ENCODE measurements at places on chromosomes 5 and 9. TPM values are rescaled to one million over a fixed set of nuclear protein-coding genes. Genes with fewer than 3 reads are reported as not detected.

GRCh38 chr9:83299094-83299493 is 236.2 kb upstream of the RASEF start:
- no peak for DNase-seq

DNA sequence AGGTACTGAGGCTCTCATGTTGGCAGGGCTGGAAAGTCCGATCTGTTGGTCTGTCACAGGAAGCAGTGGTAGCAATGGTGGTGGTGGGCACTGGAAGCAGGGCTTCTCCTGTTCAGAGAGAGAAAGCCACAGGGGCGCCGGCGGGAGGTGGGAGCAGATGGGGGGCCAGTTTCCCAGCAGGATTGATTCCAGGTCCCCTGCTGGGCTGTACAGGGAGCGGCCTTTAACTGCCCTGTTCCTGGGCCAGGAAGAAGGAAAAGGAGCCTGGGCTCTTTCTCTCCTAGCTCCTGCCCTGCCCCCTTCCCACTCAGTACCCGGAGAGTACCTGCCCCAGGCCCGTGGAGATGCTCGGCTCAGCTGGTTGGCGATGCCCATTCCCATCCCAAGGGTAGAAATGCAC is 2.6 kb upstream of the DAB2IP start:
- no peak for DNase-seq

- DNase-seq, result no peak
These were observed 231.4 kb upstream of the TUT7 start for GRCh38 chr9:86585422-86586143.

DNA sequence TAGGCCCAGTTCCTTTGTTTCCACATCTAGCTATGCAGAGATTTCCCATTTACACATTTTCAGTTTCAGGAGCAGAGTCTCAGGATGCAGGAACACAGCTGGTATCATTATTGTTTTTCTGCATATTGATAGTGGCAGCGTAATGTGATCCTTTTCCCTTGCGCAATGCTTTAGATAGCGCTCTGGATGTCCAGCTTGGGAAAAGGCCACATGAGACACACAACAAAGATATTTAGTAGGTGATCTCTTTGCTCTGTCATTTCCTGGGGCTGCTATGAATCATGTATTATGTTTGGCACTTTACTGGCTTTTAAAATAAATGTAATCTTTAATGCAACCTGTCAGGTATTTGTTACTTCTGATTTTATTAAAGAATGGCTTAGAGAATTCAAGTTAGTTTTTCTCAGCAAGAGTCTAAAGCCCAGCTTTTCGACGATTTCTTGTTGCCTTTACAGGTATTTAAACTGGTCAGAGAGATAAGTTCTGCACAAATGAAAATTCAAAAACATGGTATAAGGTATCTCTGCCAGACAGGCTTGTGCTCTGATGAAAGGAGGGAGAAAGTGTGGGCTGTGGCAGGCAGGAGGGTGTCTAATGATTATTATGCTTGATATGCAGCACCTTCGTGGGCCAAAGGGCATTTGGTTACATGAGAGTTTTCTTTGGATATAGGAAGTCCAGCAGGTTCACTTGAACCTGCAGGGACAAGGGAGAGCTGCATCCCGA is 42.2 kb downstream of the PTTG1 start:
- no peak for DNase-seq

DNA sequence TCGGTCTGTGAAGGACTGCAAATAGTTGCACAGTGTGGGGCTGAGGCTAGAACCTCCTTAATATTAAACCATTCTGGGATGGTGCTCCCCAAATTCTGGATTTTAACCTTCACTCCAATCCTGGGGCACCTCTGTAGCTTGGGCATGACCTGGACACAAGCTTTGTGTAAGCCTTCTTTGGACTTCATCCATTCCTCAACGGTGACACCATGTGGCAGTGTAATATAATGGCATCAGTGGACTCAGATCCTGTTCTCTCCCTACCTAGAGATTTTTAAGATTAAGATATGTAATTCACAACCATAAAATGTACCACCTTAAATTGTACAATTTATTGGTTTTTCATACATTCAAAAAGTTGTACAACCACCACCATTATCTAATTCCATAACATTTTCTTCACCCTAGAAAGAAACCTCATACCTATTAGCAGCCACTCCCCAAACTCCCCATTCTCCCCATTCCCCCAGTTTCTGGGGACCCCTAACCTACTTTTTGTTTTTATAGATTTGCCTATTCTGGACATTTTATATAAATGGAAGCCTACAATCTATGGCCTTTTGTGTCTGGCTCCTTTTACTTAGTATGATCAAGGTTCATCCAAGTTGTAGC is 4.8 kb upstream of the PLGRKT start:
- DNase-seq, result no peak

- no peak for DNase-seq
These were observed 80.6 kb downstream of the WNK2 start for GRCh38 chr9:93264338-93265125.

GRCh38 chr5:150065886-150066285 is 20.5 kb downstream of the CSF1R start:
- no peak for DNase-seq

GRCh38 chr9:73325983-73326382 is 174.3 kb downstream of the ANXA1 start:
- DNase-seq, result no peak

DNA sequence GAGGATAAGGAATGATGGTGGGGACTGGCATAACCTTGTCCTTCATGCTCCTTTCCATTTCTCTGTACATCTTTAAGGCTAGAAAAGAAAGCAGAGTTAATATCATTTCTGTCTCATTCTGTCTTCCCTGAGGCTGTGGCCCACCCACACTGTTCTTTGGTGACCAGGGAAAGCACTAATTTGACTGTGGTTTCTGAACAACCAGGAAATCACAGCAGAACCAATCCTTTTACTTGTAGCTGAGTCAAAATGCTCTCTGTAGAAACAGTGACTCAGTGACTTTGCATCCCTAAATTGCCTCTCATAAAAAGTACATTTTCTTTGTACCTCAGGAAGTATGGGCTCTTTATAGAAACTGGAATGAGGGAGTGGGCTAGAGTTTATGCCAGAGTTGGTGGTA is 28.1 kb downstream of the IL33 start:
- DNase-seq, result no peak

DNA sequence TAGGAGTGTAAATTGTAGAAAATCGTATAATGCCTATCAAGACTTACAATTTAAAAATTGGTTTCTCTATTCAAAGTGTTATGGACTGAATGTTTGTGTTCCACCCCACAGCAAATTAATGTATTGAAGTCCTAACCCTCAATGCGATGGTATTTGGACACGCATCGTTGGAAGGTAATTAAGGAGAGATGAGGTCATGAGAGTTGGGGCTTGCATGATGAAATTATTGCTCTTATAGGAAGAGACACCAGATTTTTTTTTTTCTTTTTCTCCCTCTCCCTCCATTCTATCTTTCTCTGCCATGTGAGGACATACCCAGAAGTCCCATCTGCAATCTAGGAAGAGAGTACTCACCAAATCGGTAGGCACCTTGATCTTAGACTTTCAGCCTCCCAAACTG is 189.2 kb downstream of the MAN2A1 start:
- no peak for DNase-seq

- DNase-seq, result no peak
These were observed 65.4 kb upstream of the GDNF start for GRCh38 chr5:37905230-37905629.

GRCh38 chr9:35816708-35817107 is 1.9 kb upstream of the HINT2 start:
- DNase-seq, result no peak

- DNase-seq, result no peak
These were observed 346.9 kb downstream of the ZSWIM6 start for GRCh38 chr5:61678966-61679365.

- no peak for DNase-seq
These were observed 104.9 kb upstream of the RUSC2 start for GRCh38 chr9:35385042-35385441.

DNA sequence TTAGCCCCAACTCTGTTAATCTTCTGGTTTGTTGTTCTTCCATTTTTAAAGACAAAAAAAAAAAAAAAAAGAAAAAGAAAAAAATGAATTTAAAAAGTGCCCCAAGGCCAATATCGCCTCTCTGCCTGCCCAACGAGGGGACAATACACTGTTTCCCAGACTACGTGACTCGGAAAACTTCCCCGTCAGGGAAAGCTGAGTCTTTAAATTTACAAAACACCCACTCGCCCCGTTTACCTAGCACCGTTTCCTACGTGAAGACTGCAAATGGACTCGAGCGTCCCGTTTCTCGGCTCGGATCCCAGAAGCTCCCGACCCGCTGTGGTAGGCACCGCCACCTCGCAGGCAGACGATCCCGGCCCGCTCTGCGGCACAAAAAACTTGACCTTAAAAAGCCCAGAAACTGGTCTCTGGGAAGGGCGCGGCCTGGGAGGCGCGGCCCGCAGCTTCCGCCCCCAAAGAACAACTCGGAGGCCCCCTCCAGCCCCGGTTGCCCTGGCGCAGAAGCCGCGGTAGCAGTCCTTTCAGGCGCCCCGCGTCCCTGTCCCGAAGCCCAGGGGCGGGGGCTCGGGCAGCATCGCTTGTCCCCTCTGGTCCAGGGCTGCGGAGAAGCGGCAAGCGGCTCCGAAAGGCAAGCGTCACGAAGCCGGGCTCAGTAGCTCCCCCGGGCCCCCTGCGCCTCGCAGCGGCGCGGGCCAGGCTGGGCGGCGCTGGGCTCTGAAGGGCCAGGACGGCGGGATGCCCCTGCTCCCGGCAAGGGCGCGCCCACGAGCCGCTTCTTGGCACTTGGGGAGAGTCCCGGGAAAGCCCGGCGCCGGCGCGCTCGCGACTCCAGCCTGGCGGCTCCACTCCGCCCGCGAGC is at the start of gene GCNT4:
Gene GCNT4, minus strand, starts transcription at position 367 of the 862 bp plus-strand sequence. CDS start 22,521 bp downstream, outside the sequence.
- peak; percentile 49 for DNase-seq

- DNase-seq, result no peak
These were observed 137.2 kb downstream of the CAVIN4 start for GRCh38 chr9:100715100-100715380.

DNA sequence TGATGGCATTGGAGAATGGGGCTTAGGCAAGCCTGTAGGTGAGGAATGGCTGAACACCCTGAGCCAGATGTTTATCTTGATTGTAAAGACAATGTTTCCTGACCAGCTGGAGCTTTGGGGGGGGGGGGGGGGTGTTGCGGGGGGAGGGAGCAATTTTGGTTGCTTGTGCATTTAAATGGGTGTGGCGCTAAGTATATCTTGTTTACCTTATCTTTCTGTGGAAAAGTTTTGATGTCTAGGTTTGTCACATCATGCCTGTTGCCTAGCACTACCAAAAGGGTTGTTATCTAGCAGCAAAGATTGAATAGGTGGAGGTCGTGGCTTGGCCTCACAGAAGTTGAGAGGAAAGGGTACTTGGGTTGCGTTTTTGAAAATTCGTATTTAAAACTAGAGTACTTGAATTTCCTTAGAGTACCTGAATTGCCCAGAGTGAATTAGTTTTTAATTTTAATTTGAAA is 1.3 kb downstream of the SMAD5 start:
- peak; percentile 6 for DNase-seq

- no peak for DNase-seq
These were observed 196.9 kb downstream of the TSSK1B start for GRCh38 chr5:113237893-113238292.

GRCh38 chr5:84028093-84028492 is 307.4 kb upstream of the HAPLN1 start:
- no peak for DNase-seq

DNA sequence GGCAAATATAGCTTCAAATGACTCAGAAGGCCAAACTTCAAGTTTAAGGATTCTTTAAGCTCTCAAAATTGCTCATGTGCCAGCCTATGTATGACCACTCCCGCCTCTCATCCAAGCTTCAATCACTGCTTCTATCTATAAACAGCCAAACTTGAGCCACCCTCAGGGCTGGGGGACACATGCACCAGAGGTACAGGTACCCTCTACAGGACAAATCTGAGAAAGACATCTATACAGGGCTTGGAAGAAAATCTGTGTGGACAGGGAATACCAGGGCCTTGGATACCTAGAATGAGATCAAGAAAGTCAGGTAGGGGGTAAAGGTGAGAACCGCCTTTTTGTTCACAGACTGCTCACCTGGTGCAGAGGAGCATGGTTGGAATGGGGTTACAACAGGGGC is 217.9 kb downstream of the ATPSCKMT start:
- DNase-seq, result no peak

DNA sequence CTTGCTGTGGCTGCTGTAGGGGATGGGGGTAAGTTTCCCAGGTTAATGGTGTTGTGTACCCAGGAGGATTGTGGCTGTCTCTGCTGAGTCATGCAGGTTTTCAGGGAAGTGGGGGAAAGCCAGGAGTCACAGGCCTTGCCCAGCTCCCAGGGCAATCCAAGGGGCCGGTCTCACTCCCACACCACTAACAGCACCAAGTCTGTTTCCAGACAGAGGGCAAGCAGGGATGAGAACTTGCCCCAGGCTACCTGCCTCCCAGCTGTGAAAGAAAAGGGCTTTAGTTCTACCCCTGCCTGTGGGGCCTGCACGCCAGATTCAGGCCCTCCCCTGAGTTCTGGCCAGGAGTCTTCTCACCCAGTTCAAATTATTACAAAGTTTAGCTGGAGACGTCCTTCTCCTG is 579.8 kb upstream of the ST8SIA4 start:
- no peak for DNase-seq

DNA sequence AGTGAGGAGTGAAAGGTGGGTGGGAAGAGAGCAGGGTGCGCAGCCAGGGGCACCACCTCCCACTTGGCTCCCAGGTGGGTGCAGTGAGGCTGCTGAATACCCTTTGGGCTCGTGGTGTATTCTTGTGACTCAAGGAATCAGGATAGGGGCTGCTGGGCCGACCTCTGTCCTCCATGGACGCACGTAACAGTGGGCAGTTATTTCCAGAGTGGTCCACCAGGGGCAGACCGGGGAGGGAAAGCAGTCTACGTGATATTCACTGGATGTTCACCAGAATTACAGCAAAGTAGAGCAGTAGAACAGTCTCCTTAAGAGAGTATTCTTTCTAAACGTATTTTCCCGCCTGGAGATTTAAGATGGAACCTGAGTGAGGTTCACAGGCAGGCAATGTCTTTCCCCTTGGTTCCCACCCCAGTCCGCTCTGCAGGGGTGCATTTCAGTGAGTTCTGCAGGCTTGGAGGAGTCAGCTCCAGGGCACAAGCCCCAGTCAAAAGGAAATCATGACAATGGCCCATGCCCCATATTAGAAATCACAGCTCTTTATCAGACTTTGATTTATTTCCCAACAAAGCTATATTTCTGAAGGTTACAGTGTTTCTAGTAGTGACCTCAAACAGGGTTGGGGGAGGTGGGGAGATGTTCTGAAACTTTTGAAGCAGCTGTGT is 88.7 kb downstream of the SYK start:
- no peak for DNase-seq

GRCh38 chr5:120236360-120236759 is 227.7 kb upstream of the PRR16 start:
- no peak for DNase-seq

DNA sequence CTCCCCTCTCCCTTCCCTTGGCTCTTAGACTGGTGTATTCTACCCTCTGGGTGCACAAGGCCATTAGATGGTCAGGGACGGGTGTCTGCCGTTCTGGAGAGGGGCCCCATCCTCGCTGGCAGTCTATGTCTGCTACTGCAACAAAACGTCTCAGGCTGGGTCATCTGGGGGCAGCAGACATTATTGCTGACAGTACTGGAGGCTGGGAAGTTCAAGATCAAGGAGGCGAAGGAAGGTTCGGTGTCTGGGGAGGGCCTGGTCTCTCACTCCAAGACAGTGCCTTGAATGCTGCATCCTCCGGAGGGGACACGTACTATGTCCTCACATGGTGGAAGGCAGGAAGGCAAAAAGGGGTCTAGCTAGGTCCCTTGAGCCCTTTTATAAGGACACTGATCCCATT is 93.4 kb upstream of the COL5A1 start:
- no peak for DNase-seq

SRP19 gene
- total RNA-seq, result 51.4 TPM

ICE1 gene
- total RNA-seq, result 48.3 TPM

NIPAL4 gene
- not detected for total RNA-seq

PCDHA1 gene
- total RNA-seq, result not detected

MSX2 gene
- 0.30 TPM for total RNA-seq

RASEF gene
- total RNA-seq, result not detected

GLDC gene
- total RNA-seq, result not detected

GRIA1 gene
- not detected for total RNA-seq
